ENCODE measurements at places on chromosomes 7 and 10.

- no peak for DNase-seq
Observed at GRCh38 chr7:116805100-116805544, 57.3 kb upstream of the CAPZA2 start.

- DNase-seq = no peak
Observed at GRCh38 chr7:158068853-158069252, 518.8 kb downstream of the PTPRN2 start.

GRCh38 chr10:88062385-88062784, 199.0 kb downstream of the PTEN start:
- DNase-seq = no peak

DNA sequence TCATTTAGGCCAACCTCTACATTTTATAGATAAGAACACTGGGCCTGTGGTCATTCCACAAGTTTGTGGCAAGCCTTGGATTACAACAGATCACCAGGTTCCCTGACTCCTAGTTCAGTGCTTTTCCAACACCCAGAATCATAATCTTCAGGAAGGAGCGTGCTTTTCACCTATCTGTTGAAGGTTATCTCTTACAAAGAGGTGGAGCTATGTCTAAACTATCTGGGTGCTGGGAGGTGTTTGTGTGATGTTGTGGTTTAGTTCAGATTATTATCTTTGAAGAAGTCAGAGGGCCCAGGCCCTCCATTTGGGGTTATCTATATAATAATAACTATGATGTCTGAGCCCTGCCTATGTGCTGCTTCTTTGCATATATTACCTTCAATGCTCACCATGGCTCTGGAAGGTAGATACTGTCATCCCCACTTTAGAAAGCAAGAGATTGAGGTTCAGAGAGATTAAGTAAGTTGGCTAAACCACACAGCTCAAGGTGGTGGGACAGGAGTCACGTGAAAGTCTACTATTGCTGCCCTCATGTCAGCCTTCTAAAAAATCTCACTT, 24.0 kb downstream of the IL2RA start:
- DNase-seq = no peak

- no peak for DNase-seq
Observed at GRCh38 chr7:134742688-134743350, 36.6 kb upstream of the CALD1 start.

- no peak for DNase-seq
Observed at GRCh38 chr10:77919713-77920108, 6.8 kb downstream of the DLG5 start.

DNA sequence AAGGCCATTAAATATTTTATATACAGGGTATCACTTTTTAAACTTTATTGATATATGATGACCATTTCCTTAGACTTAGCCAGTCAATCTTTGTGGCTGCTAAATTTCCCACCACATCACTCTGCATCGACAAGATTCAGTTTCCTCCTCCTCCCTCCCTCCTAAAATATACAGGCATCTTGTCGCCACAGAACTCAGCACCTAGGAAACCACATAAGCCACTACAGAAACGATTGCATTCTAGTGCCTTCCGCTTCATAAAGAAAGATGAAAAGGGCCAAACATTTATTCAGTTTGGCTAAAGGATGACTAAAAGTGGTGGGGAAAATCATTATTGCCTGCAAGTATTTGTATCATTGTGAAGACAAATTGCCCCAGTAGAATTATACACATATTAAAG, 30.7 kb downstream of the ERCC6 start:
- DNase-seq = no peak

- DNase-seq = no peak
Observed at GRCh38 chr10:87504307-87504639, 420 bp upstream of the MINPP1 start.

DNA sequence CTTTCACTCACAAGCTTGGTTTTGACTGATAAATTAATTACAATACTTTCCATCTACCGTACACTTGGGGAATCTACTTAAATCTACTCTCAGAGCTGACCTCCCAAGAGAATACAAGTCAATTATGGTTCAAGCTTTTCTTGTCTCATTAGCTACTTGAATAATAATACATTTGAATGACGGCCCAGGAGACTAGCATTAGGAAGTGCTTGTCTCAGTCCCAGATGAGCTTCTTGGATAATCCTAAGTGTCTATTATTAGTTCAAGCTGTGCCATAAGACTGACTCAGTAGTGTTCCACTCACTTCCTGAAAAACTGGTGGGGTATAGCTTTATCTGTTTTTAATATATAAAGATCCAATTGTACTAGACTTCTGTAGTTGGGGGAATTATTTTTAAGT, 100.2 kb downstream of the GNAT3 start:
- DNase-seq = no peak

- no peak for DNase-seq
Observed at GRCh38 chr7:136136906-136137454, 159.8 kb upstream of the MTPN start.

GRCh38 chr10:75531571-75532031, 100.2 kb downstream of the LRMDA start:
- no peak for DNase-seq

DNA sequence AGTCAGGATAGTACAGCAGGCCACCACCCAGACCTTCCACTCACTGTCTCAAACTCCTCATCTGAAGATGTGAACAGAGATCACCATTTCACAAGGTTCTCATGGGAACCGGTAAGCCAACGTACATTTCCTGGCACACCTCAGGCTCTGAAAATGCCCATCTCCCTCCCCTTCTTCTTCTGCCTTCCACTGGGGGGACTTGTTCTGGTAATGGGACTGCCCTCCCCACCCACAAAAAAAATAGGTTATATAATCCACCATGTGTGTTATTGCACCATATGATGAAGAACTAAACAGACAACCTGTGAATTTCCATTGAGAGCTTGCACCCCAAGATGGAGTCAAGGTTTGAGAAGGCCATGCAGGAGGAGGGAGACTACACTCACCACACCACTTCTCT, 42.1 kb upstream of the IKZF1 start:
- DNase-seq = no peak

DNA sequence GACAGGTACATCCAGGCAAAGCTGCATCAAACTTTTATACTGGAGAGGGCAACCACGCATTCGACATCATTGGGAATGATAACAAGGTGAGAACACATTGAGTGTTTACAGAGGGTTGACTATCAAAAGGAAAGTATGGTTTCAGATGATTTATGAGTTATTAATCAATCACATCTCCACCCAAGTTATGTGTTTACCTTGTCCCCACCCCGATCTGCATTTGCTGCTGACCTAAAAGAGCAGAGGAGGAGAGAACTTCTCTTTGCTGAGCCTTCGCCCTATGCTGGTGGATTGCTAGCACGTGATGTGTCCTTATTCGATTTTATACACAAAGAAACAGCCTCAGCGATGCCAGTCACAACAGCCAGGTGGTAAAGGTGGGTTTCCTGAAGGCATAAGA, at the start of gene MSMB:
Gene MSMB (minus strand): TSS at position 9 of the 400 bp plus-strand sequence. CDS start 32 bp downstream, outside the sequence.
- no peak for DNase-seq

DNA sequence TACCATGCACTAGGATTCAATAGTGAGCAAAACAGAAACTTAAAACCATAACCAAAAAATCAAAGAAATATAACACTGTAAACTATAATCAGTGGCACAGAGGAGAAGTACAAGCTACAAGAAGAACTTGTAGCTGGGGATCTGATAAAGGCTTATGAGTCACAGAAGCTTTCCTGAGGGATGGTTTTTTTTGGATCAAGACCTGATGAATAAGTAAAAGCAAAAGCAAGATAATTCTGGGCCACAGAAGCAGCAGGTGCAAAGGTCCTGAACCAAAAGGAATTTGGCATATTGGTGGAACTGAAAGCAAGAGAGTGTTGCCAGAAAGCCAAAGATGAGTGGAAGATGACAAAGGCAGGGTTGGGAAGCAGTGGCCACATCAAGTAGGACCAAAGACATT, 37.4 kb upstream of the BET1 start:
- no peak for DNase-seq

DNA sequence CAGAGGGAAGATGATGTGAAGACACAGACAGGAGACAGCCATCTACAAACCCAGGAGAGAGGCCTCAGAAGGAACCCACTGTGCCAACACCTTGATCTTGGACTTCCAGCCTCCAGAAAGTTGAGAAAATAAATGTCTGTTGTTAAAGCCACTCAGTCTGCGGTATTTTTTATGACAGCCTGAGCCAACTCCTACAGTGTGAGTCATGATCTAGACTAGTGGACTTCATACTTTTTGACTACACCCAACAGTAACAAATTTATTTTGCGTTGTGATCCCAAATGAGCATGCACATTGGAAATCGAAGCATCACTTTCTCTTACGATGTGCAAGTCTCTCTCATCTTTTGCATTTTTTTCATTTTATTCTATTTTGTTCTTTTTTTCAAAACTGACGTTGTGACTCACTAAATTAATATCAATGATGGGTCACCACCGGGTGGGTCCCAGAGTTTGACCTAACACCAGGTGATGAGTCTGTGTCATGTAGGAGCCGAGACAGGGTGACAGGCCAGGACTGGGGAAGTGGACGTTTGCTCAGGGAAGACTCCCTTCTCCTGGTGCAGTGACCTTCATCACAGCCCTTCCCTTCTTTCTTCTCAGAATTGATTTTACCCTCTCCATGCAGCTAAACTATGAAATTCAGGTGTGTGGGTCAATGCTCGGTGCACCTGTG, 28.9 kb downstream of the PHYH start:
- DNase-seq = no peak

DNA sequence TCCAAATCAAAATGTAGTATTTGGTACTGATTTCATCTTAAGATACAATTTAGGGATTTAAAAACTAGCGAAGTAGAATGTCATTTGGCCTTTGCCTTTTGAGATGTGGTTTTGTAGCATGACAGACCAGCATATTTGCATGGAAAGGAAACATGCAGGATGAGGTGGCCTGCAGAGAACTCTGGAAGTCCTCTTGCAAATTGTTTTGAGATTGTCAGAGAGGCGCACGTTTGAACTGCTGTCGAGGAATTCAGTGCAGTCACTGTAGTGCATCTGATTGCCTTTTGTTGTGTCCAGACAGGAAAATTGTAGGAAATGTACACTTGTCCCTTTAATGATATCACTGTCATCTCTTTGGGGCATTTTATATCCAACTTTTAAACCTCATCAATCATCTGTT, 136.7 kb downstream of the CELF2 start:
- no peak for DNase-seq

- no peak for DNase-seq
Observed at GRCh38 chr7:151120896-151121295, 34.6 kb downstream of the AGAP3 start.

GRCh38 chr10:117546020-117546580, 3.6 kb downstream of the EMX2 start:
- no peak for DNase-seq

- no peak for DNase-seq
Observed at GRCh38 chr10:69742928-69743602, 58.6 kb upstream of the COL13A1 start.

- no peak for DNase-seq
Observed at GRCh38 chr7:155341463-155341983, 43.8 kb downstream of the INSIG1 start.

GRCh38 chr10:32980242-32980557, 22.2 kb upstream of the ITGB1 start:
- DNase-seq = no peak

DNA sequence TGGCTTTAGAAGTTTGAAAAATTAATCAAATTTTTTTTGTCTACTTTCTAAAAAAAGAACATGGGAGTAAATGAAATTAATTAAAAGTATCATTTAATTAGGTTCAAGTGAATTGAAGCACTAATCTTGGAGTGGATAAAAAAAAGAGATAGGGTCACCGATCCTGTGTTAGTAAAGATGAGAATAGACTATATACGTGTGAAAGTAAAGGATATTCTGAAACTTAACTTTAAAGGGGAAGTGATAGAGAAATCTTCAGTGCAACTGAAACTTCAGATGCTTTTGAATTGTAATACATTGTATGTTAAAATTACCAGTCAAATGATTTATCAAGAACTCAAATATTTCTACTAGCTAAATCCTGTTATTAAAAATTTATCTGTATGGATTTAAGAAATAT, 4.8 kb downstream of the NHLRC2 start:
- no peak for DNase-seq

- no peak for DNase-seq
Observed at GRCh38 chr10:74544106-74544505, 282.3 kb upstream of the KAT6B start.

GRCh38 chr7:50599385-50599784, 34.2 kb upstream of the DDC start:
- DNase-seq = no peak

DNA sequence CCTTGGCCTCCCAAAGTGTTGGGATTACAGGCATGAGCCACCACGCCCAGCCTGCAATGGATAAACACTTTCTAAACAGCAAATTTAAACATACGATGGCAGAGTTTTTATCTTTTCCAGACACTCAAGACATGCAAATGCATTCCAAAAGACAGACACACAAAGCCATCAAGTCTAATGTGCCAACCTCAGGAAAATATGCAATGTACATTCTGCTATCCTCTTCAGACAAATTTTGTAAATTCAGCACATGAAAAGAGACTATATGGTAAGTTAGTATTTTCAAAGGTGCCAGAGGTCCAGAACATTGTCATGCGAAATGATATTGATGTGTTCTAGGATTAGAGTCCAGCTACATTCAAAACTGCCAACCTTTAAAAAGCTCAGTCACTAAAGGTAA, 19.8 kb downstream of the HACD1 start:
- DNase-seq = no peak

DNA sequence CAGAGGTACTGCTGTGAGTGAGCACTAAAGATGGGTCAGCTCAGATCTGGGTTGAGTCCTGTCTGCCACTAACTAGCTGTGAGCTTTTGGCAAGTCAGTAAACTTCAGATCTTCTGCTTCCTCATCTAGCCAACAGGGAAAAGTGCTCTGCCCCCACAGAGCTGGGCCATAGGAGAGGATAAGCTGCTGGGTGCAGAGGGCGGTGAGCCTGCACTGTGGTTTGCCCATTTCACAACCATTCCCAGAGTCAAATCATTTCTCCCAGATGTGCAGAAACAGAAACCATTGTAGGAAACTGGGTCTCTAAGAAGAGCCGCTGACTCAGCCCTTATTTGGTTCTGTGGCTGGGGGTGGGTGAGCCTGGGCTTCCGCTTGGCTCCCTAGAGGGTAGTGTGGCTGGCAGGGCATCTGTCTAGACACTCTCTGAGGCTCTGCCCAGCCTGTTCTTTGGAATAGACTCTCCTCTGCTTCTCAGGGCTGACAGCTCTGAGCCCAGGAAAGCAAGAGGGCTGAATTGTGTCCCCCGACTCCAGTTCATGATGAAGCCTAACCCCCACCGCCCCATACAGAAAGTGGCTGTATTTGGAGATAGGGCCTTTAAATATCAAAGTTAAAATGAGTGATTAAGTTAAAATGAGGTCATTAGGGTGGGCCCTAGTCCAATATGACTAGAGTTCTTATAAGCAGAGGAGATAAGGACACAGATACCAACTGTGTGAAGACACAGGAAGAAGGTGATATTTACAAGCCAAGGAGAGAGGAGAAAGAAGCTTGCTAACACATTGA, 29.5 kb upstream of the ARHGAP22 start:
- DNase-seq = no peak

GRCh38 chr10:17735166-17735941, 16.6 kb upstream of the TMEM236 start:
- DNase-seq = no peak

DNA sequence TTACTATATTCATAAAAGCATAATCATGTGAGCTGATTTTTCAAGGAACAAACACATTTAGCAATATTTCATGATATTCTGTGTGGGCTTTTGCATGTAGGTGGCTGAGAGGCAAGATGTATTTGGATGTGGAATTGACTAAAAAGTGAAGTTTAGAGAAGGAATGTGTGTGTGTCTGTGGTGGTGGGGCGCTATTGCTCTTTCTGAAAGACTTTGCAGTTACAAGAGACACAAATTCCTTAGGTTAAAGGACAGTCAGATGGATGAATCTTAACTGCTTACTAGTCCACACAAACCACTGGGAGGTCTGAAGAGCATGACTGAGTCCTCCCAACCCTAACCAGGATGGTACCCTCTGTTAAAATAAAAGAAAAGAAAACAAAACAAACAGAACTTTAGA, 200.1 kb downstream of the SDHAF3 start:
- no peak for DNase-seq
